ENCODE measurements at places on chromosomes 4 and X.

- DNase-seq: peak; percentile 77
These were observed 811 bp downstream of the FLNA start for GRCh38 chrX:154373340-154374306.

DNA sequence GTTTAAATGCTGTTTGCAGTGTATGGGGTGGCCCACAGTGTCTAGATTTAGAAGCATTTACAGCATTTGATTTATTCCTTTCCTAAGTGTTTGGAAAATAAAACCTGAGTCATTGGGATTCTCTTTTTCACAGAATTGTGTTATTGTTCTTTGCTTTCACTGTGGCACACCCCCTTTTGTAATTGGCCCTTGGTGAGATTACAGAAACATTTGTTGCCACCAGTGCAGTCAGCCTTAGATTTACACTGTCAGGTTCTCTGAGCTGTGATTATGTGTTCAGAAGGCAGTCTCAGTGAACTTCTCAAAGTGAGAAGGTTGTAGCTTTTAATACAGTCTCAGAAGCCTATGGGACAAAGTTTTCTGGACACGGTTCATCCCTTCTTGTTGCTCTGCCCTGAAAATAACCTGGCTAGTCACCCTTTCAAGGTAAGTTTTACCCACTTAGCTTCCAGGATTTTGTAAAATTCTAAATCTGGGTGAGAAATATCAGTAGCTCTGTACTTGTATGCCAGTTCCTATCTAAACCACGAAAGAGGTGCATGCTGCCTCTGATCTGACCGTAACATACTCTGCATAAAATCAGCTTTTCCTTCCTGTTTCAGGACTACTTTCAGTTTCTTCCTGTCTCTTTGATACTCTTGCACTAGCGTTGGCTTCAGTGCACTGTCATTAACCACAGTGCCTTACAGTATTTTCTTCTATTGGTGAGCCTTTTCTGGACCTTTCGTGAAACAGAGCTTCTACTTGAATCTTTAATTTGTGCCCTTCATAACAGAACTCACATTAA is 12.6 kb downstream of the RUFY3 start:
- DNase-seq: no peak

GRCh38 chr4:38280323-38280706 is 320.1 kb downstream of the PTTG2 start:
- DNase-seq: no peak

DNA sequence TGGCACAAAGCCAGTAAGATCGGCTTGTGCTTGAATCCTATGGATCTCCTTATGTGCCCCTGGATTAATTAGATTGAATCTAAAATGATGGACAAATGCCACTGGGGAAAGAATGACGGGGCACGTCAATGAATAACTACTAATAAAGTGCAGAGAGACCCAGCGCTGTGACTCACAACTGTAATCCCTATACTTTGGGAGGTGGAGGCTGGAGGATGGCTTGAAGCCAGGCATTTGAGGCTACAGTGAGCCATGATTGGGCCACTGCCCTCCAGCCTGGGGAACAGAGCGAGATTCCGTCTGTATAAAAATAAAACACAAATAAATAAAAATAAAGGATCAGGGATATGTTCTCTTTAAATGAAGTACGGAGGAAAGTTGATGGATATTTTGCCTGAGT is 179.4 kb downstream of the DCHS2 start:
- DNase-seq: no peak

GRCh38 chr4:81019006-81019405 is 11.5 kb upstream of the BMP3 start:
- DNase-seq: no peak

DNA sequence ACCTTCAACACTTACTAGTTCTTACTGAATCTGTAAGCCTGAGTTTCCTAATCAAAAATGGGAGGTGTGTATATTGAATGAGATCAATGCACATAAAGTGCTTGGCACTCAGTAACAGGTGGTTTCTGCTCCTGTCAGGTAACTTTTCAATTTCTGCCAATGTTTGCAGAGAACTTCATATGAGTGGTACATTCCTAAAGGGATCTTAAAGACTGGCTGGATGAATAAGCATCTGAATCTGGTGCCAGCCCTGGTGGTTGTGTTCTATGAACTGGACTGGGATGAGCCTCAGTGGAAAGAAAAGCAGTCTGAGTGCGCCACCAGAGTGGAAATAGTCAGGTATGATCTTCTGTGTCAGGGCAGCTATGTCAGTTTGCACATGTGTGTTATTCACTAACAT is 7.0 kb downstream of the TRAPPC11 start:
- DNase-seq: no peak

Measured in heart left ventricle (tissue), 16 donors.